ENCODE measurements at places on chromosomes 1 and 21.

- DNase-seq: no peak
These were observed 47.8 kb upstream of the ECE1 start for GRCh38 chr1:21337928-21338572.

- no peak for DNase-seq
These were observed 6.2 kb downstream of the TMEM59 start for GRCh38 chr1:54046671-54047383.

DNA sequence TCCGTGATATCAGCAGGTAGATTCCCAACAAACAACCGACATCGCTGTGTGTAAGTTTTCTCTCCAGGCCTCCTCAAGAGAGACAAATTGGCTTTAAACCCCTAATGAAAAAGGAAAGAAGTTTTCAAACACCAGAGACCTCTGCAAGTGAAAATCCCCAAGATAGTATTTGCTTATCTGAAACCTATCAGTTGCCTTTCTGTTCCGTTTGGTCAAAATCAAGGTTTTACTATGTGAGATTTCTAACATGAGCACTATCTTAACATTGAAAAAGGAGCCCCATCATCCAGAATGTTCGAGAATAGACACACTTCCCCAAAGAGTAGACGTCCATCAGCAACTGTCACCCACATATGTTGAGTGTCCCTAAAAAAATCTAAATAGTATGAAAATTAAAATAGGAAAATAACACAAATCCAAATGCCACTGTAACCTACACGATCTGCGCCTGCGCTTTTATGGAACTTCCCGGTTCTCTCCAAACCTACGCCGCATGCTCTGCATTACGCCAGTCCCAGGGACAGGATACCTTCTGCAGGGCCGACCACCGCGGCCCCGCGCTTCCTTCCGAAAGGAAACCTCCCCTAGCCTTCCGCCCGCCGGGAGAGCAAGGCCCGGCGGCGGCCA lies 1.4 kb downstream of the SFPQ start:
- no peak for DNase-seq

GRCh38 chr1:236865818-236866155 lies 70.7 kb downstream of the MTR start:
- DNase-seq: no peak

DNA sequence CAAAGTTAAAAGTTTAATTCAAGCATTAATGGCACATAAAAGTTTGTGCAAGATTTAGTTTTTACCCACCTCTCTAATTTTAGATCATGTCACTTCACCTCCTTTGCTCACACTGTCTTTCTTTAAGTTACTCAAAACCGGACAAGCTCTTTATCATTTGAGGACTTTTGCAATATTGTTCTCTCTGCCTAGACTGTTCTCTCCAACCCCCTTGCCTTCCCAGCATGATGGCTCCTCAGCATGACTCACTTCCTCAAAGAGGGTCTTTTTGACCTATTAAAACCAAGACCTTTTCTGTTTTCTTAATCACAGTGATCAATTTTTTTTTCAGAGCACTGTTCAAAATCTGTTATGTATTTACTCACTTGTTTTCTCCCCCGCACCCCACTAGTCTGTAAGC lies 61.3 kb downstream of the XKR8 start:
- DNase-seq: peak; percentile 9

- no peak for DNase-seq
These were observed 107.7 kb downstream of the NIBAN1 start for GRCh38 chr1:184866586-184866985.

DNA sequence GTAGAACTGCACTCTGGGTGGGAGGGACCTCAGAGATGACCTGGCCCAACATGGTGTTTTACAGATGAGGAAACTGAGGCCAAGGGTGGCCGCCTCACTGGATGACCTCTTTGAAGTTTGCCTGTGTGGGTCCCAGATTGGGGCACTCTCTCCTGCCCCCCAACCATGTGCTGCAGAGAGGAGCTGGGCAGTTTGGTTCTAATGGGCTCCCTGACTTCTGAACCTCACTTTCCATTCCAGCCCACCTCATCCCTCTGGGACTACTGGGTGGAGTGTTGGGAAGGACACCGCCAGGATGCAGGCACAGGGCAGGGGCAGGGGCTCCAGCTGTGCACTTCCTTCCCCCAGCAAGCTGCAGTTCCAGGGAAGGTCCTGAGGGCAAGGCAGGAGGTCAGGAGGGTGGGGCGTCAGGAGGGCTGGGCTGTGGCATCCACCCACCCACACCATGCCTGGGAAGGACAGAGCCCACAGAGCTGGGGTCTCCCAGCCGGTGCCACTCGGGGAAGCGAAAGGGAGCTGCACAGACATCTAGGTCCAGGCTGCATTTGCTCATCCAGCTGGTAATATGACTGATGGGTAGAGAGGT lies 10.3 kb upstream of the EPS8L3 start:
- DNase-seq: no peak

- DNase-seq: no peak
These were observed 296.0 kb upstream of the PTBP2 start for GRCh38 chr1:96425382-96426129.

- no peak for DNase-seq
These were observed 35.6 kb upstream of the ADGRL4 start for GRCh38 chr1:79042117-79042516.

DNA sequence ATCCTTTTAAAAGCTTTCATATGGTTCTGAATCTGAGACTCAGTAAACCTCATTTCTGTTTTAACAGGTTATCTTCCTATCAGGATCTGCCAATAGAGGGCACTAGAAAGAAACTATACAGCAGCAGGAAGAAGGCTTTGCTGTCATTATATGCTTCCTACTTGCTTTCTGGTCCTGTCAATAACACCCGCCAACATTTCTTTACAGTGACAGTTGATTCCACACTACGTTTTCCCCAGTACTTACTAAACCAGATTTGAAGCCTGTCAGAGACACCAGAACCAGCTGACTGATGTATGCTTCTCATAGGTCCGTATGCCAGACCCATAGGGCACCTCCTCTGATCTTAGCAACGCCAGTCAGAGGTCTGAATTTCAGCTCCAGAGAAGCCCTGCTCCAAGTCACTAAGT lies 341.0 kb upstream of the NEGR1 start:
- DNase-seq: peak; percentile 38

DNA sequence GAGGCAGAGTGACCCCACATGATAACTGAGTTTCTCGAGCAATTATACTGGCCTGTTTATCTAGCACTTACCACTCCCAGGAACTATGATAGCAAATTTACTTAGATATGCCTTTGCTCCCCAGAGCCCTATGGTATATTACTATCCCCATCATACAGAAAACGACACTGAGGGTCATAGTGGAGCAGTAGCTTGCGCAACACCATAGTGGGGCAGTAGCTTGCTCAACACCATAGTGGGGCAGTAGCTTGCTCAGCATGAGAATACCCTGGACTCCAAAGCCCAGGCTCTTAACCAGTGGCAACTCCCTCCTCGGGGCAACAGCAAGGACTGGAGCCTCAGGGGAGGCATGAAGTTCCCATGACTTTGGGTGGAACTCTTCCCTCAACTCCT lies 211.9 kb downstream of the NPHP4 start:
- no peak for DNase-seq
